ENCODE measurements at places on chromosomes 16 and 17.
A peak's percentile ranks its signal among the peaks of the same experiment; 100 is the strongest.

GRCh38 chr16:85220964-85221731 is 108.9 kb upstream of the CIBAR2 start:
- no peak for DNase-seq

GRCh38 chr17:15965528-15965927 is 20.6 kb downstream of the ADORA2B start:
- no peak for DNase-seq

DNA sequence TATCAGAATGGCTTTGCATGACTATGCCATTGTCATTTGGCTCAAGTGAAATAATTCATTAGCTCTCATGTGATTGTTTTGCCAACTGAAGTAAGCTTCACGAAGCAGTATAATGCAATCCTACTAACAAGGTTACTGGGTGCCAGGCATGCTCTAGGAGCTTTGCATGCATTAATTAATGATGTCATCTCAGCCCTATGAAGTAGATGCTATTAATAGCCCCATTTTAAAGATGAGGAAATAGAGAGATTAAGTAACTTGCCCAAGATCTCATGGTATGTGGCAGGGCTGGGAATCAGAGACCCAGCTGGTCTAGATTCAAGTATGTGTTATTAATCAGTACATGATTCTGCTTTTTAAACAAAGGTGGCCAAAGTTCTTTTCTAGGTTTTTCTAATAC is 14.1 kb downstream of the KRT39 start:
- no peak for DNase-seq

DNA sequence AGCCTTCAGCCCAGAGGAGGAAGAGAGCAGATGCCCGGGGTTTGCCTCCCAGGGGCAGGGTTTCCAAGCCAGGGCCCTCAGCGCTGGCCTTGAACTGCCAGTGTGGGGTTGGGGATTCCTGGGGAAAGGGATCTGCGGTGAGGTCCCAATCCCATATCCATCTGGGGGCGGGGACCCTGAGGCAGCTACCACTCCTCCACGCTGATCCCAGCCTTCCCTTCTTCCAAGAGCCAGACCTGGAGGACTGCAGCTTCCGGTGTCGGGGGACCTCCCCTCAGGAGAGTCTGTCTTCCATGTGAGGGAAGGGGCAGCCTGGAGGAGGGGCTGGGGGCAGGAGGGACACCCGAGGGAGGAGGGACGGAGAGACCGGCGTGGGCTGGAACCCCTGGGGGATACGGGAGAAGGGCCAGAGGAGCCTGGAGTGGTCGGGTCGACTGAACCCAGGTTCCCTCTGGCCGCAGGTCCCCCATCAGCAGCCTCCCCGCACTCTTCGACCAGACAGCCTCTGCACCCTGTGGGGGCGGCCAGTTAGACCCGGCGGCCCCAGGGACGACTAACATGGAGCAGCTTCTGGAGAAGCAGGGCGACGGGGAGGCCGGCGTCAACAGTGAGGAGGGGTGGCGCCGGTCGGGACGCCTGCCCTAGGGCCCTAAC is 10.7 kb upstream of the CISD3 start:
- no peak for DNase-seq

DNA sequence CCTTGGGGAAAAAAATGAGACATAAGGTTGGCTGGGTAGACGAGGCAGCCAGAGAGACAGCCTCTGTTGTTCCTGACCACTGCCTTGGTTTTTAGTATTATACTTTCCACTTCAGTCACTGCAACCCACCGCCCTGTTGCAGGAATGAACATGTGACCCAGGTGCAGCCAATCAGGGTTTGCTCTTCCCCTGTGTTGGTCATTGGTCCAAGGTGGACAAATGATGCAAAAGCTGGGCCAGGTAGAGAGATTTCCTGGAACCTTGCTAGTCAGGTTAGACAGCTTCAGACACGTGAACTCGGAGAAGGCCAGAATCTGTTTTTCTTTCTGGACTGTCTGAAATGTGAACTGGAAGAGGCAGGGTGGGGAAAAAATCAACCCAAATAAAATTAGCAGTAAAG is 452.4 kb upstream of the RBFOX1 start:
- no peak for DNase-seq

DNA sequence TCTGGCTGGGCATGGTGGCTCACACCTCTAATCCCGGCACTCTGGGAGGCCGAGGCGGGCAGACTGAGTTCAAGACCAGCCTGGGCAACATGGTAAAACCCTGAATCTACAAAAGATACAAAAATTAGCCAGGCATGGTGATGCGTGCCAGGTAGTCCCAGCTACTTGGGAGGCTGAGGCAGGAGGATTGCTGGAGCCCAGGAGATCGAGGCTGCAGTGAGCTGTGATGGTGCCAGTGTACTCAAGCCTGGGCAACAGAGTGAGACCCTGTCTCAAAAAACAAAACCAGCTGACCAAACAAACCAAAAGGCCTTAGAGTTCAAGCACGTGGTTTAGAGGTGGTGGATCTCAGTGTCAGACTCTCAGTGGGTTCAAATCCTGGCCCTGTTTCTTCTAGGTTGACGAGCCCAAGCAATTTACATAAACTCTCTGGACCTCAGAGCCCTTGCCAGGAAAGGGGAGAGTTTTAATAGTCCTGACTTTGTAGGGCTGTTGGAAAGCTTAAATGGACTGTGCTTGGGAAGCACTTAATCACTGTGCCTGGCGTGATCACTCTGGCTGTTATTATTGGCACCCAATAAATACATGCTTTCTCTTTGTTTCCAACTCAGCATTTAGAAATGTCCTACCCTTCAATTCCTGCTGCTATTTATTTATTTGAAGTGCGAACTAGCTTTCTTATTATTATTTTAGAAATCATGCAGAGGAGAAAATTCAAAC is 44.7 kb downstream of the ABCC1 start:
- DNase-seq, result no peak

- peak; percentile 82 for DNase-seq
Observed at GRCh38 chr17:5078106-5079028, at the start of gene ZFP3. TSS of gene ZFP3 (plus strand) at chr17:5078467. CDS start at chr17:5091505, 13,038 bp downstream.

DNA sequence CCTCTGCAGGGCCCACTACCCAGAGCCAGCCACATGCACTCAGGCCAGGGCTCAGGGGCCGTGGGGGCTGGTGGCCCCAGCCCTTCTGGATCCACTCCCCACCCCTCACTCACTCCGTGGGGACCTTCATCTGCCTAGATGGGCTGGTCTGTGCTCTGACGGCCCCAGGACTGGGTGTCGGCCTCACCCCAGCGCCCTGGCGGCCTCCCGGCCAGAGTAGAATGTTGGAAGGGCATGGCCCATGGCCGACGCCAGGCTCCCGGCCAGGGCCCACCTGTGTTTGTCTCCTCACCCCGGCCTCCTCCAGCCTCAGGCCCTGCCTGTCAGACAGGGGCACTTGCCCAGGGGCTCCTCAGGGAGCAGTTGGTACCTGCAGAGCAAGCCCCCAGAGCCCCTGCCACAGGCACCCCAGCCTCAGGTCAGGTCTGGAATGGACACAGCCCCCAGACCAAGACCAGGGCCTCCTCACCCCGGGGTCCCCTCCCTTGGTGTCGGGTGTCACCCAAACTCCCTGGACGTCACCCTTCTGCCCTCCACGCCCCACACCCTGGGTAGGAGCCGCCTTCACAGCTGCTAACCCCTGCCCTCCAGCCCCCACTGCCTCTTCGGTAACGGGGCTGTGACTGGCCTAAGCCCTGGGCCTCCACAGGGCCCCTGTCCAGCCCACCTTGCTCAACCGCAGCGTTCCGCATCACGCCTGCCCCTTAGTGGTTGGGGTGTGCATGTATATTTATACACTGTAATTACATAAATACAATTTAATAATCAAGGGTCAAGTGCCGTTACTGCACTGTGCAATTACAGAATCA is 3.0 kb upstream of the CDH15 start:
- no peak for DNase-seq

DNA sequence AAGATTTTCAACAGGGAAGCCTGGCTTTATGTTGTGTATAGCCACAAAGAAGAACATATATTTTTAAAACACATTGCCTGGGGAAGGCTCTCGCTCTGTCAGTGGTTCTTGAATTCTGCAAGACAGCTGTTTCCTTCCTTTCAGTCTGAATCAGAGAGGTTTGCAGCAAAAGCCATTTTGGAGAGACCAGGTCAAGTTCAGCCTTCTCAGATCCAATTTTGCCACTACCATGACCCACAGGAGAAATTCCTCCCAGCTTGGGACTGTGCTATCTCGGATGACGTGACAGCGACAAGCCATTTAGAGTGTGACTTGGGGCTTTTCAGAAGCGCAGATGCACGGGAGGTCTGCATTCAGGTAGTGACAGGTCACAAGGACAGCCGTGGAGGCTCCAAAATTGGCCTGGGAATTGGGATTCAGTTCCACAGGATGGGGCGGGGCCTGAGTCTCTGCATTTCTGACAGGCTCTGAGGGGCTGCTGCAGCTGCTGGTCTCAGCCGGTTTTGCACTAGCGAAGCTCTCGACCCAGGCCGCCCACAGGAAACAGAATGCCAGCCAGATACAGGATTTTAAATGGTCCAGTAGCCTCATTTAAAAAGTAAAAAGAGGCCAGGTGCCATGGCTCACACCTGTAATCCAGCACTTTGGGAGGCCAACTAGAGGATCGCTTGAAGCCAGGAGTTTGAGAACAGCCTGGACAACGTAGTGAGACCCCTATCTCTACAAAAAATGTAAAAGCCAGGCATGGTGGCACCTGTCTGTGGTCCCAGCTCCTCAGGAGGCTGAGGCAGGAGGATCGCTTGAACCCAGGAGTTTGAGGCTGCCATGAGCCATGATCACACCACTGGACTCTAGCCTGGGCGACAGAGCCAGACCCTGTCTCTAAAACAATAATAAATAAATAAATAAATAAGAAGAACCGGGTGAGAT is 196.6 kb upstream of the CIBAR2 start:
- no peak for DNase-seq

DNA sequence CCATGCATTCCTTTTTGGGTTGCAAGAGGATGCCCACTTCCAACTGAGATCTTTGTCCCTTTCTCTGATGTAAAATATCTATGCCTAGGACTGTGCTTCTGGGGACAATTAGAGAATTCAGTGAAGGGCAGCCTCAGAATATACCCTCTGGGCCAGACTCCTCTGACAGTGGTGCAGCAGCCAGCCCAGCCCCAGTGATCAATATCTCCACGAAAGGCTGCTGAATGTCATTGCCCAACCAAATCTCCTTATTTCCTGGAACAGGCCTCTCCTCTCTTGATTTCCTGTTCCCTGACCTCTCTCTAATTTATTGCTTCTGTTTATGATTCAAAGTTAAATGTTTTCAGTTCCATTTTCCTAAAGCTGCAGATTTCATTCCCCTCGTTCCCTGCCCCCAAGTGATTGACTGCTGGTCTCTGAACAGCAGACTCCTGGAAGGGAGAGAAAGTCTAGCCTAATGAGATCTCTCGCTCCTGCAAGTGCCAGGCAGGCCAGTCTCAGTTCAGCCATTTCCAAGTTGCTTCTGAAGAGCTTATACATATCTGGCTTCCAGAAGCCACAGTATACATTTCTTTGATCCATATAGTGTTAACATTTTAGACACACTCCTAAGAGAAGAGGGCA is 104.4 kb upstream of the SALL1 start:
- no peak for DNase-seq

DNA sequence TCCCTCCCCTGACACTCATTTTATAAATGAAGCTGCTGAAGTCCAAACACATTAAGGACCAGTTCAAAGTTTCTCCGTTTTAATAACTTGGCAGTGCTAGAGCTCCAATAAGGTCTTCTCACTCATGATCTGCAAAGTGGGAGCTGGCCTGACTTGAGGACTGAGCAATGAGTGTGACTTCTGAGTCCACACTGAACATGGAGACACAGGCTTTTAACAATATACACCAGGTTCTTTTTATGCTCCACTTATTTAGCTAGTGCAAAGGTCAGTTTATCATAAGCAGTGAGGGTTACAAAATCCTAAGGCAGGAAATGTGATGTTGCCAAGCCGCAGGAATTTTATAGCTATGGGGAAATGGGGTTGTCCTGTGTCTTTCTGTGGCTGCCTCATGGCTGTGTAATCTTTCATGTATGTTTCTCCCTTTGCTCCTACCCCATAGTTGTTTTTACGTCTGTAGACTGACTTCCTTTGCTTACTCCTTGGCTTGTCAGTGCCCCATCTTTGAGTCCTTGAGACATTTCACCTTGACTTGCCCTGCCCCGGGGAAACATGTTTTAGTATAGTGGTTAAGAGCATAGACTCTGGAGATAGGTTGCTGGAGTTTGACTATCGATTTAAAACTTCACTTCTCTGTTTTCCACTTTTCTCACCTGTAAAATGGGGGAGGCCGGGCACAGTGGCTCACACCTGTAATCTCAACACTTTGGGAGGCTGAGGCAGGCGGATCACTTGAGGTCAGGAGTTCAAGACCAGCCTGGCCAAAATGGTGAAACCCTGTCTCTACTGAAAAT is 12.2 kb upstream of the MMD start:
- DNase-seq, result no peak

GRCh38 chr17:48290378-48290777 is 139.6 kb downstream of the SKAP1 start:
- DNase-seq, result no peak

GRCh38 chr16:90008708-90009145 is 10.5 kb downstream of the DBNDD1 start:
- DNase-seq, result peak; percentile 56

DNA sequence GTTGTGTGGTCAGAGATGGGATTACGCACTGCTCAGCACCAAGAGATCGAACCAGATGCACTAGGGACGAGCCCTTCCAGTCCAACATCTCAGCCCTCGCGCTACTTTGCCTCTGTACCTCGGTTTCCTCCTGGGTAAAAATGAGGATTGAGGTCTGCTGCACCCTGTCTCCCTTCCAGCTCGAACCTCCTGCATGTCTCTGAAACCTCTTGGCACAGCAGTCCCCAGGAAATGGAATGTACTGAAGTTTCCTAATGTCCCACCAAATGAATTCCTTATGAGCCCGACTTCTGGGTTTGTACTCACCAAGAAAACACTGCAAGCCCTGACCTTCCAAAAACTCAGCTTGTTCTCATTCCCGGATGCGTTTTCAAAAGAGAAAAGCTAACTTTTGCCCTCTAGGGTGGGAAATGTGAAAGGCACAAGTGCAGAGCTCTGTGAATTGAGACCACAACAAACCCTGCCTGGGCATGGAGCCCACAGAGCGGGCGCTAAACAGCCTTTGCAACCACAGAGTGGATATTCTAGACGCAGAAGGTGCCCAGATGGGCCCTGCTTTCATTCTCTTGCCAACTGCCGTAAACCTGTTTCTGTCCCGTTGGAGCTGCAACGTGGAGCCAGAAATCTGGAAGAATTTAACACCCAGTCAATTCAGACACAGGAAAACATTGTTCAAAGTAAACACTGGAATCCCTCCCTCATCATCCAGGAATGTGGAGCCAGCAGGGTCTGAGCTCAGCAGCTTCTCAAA is 10.3 kb downstream of the CDRT4 start:
- DNase-seq, result no peak

DNA sequence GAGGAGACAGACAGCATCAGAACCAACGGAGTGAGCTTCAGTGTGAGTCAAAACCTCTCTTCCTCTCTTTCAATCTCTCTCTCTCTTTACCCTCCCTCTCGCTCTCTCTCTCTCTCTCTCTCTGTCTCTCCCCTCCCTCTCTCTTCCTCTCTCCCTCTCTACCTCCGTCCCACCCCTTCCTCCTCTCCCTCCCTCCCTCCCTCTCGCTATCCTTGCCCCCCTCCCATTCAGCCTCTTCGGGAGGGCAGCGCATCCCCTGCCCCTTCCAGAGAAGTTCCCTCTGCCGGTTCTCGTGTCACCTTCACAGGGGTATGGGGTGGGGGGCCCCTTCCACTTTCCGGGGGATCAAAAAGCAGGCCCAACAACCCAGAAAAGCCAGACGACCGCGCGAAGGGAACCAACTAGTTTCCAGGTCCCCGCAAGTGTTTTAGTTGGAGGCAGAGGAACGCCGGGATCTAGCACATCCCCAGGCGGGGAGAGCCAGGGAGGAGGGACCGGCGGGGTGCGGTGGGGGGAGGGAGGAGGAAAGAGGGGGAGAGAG is 28.9 kb upstream of the RBFOX1 start:
- no peak for DNase-seq

- no peak for DNase-seq
Observed at GRCh38 chr17:3800362-3801271, at the start of gene ITGAE. TSS of gene ITGAE (minus strand) at chr17:3801188. CDS start at chr17:3801144, 44 bp downstream.

- DNase-seq, result no peak
Observed at GRCh38 chr17:80474231-80474960, 2.0 kb downstream of the NPTX1 start.
